Foreskin keratinocyte (primary cell): ENCODE measurements at places on chromosomes 5 and 9. TPM values are rescaled to one million over a fixed set of nuclear protein-coding genes. Genes with fewer than 3 reads are reported as not detected.

Gene GAS1
- 0.99 and 1.2 TPM in 2 replicates for total RNA-seq

Gene AGXT2
- not detected in 2 replicates for total RNA-seq

Gene ANXA6
- total RNA-seq, result 50.6 and 73.9 TPM in 2 replicates

Gene ADRB2
- 20.4 and 36.9 TPM in 2 replicates for total RNA-seq

Gene TIFAB
- total RNA-seq, result not detected in 2 replicates

Gene NOL6
- total RNA-seq, result 105 and 109 TPM in 2 replicates

Gene TSSK1B
- 0.10 and 0.14 TPM in 2 replicates for total RNA-seq

Gene WWC1
- total RNA-seq, result 32.7 and 37.9 TPM in 2 replicates

Gene ARID3C
- 0.07 and 0.17 TPM in 2 replicates for total RNA-seq

Gene STK32A
- under 0.01 TPM in 1 of 2 replicates, not detected in the other for total RNA-seq

Gene ECM2
- 0.39 and 1.4 TPM in 2 replicates for total RNA-seq

Gene LHX3
- not detected in 2 replicates for total RNA-seq

Gene RLN1
- total RNA-seq, result 0.18 TPM in 1 of 2 replicates, not detected in the other

Gene FOXD4
- total RNA-seq, result 0.10 and 0.14 TPM in 2 replicates

Gene BARX1
- total RNA-seq, result not detected in 2 replicates

Gene ABLIM3
- total RNA-seq, result 4.7 and 10.1 TPM in 2 replicates

Gene ANKRD34B
- total RNA-seq, result not detected in 2 replicates

Gene TMEM215
- not detected in 2 replicates for total RNA-seq

Gene OR1N2
- total RNA-seq, result not detected in 2 replicates

Gene GCNT4
- total RNA-seq, result 2.0 and 2.3 TPM in 2 replicates

Gene CCDC107
- total RNA-seq, result 12.0 and 13.5 TPM in 2 replicates

Gene CARTPT
- total RNA-seq, result not detected in 2 replicates

Gene NACC2
- total RNA-seq, result 8.3 and 9.7 TPM in 2 replicates

Gene TERT
- total RNA-seq, result 0.04 TPM in 1 of 2 replicates, not detected in the other

Gene PCA3
- not detected in 2 replicates for total RNA-seq

Gene CTNNAL1
- total RNA-seq, result 154 and 199 TPM in 2 replicates

Gene PDGFRB
- total RNA-seq, result not detected in 2 replicates

Gene SLC34A1
- total RNA-seq, result not detected in 2 replicates

Gene BAAT
- total RNA-seq, result 0.04 TPM in 1 of 2 replicates, not detected in the other
